Spinal cord (tissue), 10 donors: ENCODE measurements at places on chromosomes 7 and 10. TPM values are rescaled to one million over a fixed set of nuclear protein-coding genes. Genes with fewer than 3 reads are reported as not detected.

Gene TMEM229A
- 2.1 TPM for total RNA-seq

Gene GNAT3
- not detected for total RNA-seq

Gene NFE2L3
- total RNA-seq, result 4.0 TPM

Gene MYL7
- not detected for total RNA-seq

Gene FRMPD2
- total RNA-seq, result 5.5 TPM

Gene TSPAN14
- 19.8 TPM for total RNA-seq

Gene LIPF
- total RNA-seq, result not detected

Gene SLC16A12
- total RNA-seq, result 11.0 TPM

Gene TCERG1L
- total RNA-seq, result 1.9 TPM

Gene ASB15
- total RNA-seq, result not detected

Gene CYCS
- total RNA-seq, result 94.7 TPM

Gene RPEL1
- total RNA-seq, result not detected
